ENCODE measurements at places on chromosomes 5 and 9.

GRCh38 chr5:32298059-32298415 is 14.7 kb downstream of the MTMR12 start:
- DNase-seq, result no peak

- DNase-seq, result no peak
Observed at GRCh38 chr5:91388362-91388761, 5.2 kb upstream of the ARRDC3 start.

DNA sequence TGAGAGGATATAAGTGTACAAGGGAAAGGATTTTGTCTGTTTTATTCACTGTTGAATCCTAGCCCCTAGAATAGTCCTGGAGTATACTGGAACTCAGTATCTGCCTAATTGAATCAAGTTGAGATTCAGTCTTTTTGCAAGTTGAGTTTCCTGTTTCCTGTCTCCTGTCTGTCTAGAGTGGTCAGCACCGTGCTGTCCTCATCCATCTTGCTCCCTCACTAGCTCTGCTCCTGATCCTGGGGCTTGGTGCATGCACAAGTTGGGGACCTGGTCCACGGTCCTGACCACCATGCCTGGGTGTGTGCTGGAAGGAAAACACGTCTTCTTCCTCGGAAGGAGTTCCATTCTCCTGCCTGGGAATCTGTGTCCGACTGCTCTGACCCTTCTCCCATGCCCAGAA is 3.2 kb downstream of the IL5 start:
- DNase-seq, result no peak

GRCh38 chr5:41275813-41276512 is 62.6 kb upstream of the C6 start:
- no peak for DNase-seq

- DNase-seq, result no peak
Observed at GRCh38 chr9:785997-786396, 55.5 kb upstream of the DMRT1 start.

DNA sequence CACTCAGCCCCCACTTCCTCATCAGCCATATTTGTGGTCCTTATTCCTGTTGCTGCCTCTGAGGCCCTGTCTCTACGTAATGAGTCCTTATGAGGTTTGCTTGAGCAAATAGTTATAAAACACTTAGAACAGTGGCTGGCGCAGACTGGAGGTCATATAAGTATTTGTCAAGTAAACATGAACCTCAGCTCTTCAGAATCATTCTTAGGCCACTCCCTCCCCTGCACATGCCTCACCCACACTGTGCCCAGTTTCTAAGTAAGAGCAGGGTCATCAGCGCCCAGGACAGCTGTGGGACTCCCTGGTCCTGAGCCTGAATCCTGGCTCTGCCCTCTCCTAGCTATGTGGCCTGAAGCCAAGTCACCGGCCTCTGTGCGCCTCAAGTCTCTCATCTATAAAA is 4.0 kb downstream of the ST6GALNAC4 start:
- no peak for DNase-seq

DNA sequence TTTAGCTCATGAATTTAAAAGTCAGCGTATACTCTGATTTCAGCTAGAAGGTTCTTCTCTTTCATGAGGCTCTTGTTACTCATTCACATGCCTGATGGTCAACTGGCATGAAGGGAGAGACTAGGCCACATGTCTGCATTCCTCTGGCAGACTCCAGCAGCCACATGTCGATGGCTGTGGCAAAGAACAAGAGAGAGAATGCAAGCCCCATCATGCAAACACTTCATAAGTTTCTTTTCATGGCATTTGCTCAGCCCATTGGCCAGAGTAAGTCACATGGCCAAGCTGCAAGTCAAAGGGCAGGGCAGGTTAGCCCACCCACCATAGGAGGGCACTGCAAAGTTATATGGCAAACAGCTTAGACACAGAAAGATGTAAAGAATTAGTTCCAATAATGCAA is 5.4 kb downstream of the KCNV2 start:
- DNase-seq, result no peak

GRCh38 chr9:82560457-82560904 is 502.5 kb downstream of the RASEF start:
- DNase-seq, result no peak

DNA sequence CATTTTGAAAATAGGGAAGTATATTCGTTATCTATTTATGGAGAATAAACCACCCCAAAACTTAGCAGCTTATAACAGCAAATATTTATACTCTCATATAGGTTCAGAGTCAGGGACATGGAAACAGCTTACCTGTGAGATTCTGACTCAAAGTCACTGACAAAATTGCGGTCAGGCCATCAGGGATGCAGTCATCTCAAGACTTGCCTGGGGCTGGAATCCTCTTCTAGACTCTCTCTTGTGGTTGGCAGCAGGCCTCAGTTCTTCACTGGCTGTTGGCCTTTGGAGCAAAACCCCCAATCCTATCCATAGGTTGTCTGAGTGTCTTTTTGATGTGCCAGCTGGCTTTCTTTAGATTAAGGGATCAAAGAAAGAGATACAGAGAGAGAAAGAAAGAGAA is 275.6 kb downstream of the SEC61B start:
- DNase-seq, result no peak

- no peak for DNase-seq
Observed at GRCh38 chr5:17233488-17233887, 16.1 kb downstream of the BASP1 start.

GRCh38 chr5:58072300-58072965 is 387.5 kb downstream of the PLK2 start:
- DNase-seq, result no peak

DNA sequence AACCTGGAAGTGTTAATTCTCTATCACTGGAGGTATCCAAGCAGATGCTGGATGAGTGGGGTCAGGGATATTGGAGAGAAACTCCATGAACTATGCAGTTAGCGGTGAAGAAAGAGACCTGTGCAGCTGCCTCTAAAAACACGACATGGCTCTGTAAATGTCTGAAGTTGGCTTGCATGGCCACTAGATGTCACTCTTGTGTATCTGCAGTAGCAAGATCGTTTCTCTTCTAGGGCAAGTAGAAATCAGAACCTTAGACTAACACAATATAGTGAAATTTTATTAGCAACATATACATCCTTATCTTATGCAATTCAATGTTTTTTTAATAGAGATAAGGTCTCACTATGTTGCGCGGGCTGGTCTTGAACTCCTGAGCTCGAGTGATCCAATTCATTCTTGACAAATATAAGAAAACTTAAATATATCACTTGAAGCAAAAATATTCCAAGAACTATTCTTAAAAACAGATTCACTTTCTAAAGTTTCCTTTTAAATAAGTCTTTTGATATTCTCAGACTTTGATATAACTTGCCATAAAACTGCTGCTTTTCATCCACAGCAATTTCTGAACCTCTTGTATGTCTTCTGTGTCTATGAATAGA is 2.9 kb downstream of the OR2S2 start:
- DNase-seq, result no peak

DNA sequence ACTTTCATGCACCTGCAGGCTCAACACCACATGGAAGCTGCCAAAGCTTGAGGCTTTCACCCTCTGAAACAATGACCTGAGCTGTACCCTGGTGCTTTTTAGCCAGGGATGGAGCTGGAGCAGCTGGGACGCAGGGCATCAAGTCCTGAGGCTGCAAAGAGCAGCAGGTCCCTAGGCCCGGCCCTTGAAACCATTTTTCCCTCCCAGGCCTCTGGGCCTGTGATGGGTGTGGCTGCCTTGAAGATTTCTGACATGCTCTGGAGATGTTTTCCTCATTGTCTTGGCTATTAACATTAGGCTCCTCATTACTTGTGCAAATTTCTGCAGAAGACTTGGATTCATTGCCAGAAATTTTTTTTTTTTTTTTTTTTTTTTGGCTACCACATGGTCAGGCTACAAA is 30.3 kb upstream of the GHR start:
- no peak for DNase-seq

GRCh38 chr5:128257076-128257475 is 173.5 kb downstream of the SLC12A2 start:
- DNase-seq, result no peak

DNA sequence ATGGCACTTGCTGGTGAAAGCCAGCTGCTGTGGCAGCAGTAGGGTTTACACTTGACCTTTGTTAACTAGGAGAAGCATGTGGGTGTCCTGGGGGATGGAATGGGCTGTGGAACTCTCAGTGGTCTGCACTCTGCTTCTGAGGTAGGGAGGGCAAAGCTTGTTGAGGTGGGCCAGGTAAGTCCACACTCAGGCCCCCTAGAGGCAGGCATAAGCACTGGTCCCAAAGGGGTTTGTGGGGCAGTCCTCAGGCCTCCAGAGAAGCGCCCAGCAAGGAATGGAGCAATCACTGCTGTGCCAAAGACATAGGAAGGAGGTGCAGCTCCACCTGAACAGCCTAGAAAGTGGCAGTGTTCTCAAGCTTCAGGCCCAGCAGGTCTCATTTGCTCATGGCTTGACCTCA is 34.7 kb downstream of the INSL4 start:
- no peak for DNase-seq

- no peak for DNase-seq
Observed at GRCh38 chr9:89477384-89477783, 20.5 kb downstream of the SEMA4D start.

DNA sequence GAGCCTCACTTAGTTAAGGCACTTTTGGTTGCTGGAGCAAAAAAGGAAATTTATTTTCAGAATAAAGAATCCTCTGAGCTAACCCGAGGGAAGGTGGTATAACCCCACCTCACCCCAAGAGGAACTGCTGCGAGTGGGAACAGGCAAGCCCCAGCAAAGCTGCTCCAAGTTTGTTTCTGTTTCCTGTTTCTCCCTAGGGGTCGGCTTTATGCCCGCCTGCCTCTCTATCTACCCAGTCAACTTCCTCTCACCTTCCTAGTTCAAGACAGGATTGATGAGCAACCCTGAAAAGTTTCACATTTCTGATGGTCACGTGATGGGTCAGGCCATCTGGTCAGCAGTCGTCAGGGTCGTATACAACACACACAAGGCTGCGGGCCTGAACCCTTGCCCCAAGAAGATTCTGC is 31.1 kb downstream of the TRIO start:
- DNase-seq, result no peak

DNA sequence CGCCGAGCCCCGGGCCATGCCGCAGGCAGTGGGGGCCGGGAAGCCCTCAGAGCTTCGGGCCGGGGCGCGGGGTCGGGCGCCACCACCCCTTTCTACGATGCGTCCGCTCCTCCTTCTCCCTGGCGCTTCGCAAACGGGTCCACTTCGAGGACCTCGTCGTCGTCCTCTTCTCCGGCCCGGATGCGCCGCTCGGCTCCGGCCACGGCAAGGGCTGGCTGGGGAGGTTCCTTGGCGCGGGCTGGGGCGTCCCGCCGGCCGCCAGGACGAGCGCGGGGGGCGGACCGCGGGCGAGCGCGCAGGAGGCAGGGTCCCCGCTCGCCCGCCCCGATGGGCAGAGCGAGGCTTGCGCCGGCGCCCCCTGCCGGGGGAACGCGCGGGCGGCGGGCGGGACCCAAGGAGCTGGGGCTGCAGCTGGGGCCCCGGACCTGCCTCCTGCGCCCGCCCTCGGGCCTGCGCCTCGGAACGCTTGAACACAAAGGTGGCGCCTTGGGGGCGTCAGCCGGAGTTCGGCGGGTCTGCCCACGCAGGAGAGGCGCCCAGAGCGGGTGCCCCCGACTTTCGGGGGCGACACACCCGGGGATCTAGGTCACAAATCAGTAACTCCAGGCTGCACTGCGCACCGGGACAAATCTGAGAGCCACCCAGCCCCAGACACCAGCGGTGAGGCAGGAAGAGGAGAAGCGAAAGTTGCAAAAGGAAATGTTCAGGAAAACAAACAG is at the start of gene ROR2:
Gene ROR2 (minus strand): TSS at position 283 of the 719 bp plus-strand sequence.
- no peak for DNase-seq

DNA sequence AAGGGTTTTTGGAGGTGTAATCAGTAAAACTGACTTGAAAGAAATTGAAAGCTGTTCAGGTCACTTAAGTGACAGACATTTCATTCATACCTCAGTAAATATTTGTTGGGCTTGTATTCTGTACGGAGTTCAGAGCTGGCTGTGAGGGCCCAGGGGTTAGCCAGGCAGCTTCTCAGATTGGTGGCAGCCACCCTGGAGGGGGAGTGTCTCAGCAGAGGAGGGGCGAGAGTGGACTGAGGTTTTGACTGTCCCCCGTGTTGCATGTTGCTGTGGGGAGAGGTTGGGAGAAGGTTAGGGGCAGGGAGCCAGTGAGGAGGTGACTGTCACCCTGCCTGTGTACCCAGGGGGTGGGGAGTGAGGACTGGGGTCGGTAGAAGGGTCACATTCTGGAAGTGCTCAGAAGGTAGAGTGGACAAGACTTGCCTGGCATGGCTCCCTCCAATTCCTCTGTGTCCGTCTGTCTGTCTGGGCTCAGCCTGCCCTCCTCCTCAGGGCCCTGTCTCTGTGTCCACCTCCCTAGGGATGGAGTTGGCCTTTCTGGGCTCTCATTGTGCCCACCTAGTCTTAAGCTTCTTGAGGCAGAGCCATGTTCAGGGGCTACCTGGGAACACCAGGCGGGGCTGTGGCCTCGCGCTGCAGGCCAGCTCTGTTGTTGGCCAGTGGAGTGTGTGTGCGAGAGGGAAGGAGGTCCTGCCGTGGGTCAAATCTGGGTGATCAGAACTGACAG is 4.4 kb downstream of the PHF2 start:
- no peak for DNase-seq

DNA sequence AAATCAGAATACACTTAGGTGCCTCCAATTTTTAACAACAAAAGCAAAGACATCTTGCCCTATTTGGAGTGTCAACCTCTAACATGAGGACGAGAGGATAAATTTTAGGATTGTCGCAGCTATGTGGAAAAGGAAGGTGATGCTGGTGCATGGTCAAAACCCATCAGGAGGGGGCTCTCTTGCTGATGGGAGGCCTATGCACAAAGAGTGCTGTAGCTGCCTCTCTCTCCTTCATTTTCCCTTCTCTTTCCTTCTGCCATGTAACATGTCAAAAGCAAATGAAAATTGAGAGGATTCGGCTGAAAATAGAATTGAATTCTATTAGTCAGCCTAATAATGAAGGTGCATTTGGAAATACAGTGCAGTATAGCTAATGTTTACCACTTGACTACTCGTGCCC is 578.7 kb upstream of the ZNF462 start:
- no peak for DNase-seq

GRCh38 chr5:108653201-108653600 is 94.5 kb upstream of the FER start:
- no peak for DNase-seq

DNA sequence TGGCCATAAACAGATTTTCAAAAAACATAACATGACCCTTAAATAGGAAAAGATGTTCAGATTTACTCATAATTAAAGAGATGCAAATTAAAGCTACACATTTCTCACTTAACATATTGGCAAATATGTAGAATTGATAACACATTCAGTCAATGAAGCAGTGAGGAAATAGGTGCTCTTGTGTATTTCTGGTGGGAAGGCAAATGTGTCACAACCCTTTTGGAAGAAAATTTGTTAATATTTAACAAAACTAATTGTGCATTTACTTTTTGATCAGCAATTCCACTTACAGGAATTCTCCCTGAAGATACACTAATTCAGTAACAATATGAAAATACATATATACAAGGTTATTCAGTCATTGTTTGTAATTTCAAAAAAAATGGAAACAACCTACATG is 68.1 kb downstream of the FBXW11 start:
- no peak for DNase-seq

All from stimulated activated CD8-positive, alpha-beta memory T cell treated with anti-CD3 and anti-CD28 coated beads, Interleukin-15, amount 100 ng/mL, for 4 hours (primary cell).